CD4-positive, alpha-beta T cell treated with Interleukin-15 for 1 hour (primary cell): ENCODE measurements at places on chromosomes 12 and 14.

GRCh38 chr12:130587966-130588365 lies 128.1 kb downstream of the RIMBP2 start:
- no peak for DNase-seq

GRCh38 chr14:77474479-77475177 lies 16.7 kb downstream of the AHSA1 start:
- no peak for DNase-seq

GRCh38 chr12:54053751-54054741 lies at the start of gene HOXC4:
Gene HOXC4, plus strand, starts transcription at chr12:54053835. Its CDS starts 88 bp downstream, at chr12:54053923.
- DNase-seq, result peak; percentile 46

DNA sequence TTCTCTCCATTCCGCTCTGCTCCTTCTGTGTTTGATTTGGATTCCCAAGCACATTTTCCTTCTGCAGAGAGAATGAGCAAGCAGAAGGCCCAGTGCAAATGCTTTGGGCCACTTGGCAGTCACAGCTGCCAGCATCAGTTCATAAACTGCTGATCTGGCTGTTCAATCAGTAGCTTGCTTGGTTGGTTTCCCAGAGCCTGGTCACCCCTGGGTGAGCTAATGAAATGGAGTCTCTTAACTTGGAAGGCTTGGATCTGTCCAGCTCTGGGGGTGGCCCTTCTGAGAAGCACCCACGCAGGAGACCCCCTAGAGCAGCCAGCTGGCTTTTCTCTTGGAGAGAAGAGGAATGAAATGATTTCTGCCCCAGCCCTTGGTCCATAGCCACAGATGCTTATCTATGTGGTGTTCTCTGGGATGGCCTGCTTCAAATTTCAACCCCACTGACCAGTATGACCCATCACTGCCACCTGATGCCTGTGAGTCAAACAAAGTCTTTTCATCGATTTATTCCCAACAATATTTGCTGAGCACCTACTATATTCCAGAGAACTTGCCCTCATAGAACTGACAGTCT lies 30.3 kb downstream of the FAIM2 start:
- no peak for DNase-seq

DNA sequence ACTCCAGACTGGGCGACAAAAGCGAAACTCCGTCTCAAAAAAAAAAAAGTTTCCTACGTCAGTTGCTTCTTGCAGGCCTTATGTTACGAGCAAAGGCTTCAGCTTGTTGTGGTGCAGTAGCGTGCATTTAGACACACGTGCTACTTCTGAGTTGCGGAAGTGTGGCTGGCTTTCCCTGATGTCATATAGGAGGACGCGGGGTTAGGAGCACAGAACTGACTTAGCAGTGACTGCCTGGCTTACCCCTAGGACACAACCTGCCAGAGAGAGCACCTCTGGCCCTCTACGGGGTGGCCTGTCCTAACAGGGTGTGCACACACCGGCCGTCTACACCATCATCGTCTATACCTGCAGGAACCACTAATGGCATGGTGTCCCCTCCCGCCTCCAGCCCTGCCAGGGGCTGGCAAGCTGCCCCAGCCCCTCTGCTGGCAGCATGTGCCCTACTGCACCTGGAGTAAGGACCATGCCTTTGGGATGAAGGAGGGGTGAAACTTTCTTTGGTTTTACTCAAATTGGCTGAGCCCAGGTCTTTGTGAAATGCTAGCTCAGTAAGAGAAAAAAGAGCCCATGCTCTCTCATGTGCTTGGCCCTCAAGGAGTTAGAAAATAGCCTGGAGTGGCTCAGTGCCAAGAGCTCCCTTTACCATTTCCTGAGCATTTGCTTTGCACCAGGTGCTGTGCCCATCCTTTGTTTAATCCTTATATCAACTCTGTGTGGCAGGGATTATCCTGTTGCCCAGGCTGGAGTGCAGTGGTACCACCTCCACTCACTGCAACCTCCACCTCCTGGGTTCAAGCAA lies 1.7 kb upstream of the GPR68 start:
- peak; percentile 88 for DNase-seq

DNA sequence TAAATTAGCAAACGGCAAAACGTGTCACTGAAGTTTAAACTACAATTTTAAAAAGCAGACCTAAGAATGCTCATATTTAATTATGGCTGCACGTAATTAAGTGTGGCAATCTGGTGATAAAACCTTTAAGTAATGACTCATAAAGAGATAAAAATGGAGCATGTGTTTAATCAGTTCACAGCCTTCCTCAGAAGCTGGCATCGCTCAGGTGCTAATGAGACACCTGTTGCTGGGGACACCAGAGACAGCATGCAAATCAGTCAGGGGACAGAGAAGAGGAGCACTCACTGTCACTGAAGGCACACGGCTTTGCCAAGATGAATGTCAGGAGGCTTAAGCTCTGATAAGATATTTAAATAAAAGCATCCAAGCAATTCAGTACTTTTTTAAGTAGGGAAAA lies 840.3 kb downstream of the GALC start:
- DNase-seq, result no peak

DNA sequence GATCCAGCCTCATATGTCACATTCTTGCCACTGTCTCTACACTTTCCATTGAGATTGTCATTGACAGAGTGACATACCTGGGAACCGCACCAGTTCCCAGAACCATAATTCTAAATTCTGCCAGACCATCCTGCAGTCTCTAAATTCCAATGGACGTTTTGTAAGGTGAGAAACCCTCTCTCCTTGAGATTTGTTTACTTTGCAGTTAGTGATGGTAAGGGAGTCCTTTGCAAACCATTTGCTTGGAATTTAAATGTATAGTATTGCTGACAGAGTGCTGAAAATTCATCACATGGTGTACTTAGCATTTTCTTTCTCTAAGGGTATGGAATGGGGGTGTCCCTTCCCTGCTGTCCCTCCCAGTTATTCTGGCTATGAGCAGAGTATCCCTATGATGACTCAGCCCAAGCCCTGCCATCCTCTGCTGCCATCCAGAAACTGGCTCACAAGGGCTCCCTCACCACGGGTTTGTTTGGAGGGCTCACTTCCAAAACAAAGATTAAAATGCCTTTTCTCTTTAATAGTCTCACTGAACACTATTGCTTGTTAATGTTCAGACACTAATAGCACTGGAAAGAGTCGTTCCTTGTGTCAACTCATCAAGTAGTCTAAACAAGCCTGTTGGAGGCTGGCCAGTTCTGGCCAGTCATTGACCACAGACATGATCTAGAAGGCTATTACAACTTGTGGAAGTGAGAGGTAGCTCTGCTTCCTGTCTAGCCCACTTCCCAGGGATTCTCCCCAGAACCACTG lies 129.0 kb upstream of the HMGA2 start:
- no peak for DNase-seq
